GDM1 (cell line): ENCODE measurements at places on chromosomes 2 and 18.

GRCh38 chr2:100427627-100428258 is 10.3 kb upstream of the CHST10 start:
- DNase-seq = peak; percentile 47

GRCh38 chr2:129135017-129135416 is 816.3 kb upstream of the HS6ST1 start:
- no peak for DNase-seq

GRCh38 chr2:7845332-7845731 is 836.5 kb upstream of the ID2 start:
- no peak for DNase-seq

GRCh38 chr2:120238728-120239487 is 13.7 kb upstream of the RALB start:
- no peak for DNase-seq
